AG09309 (cell line): ENCODE measurements at places on chromosomes 16 and 17.

DNA sequence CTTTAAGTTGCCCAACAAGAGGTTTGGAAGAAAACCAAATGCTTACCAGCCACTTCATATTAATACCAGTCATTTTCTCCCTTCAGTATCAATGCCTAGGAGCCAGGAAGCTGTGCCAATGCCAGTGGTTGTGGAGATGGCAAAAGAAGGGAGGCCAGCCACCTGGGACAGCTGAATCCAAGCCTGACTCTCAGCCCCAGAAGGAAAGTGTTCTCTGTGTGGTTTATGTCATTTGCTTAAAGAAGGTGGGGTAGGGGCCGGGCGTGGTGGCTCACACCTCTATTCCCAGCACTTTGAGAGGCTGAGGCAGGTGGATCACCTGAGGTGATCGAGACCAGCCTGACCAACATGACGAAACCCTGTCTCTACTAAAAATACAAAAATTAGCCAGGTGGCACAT lies 13.4 kb downstream of the C17orf78 start:
- no peak for DNase-seq

GRCh38 chr16:23941963-23942564 lies 106.3 kb downstream of the PRKCB start:
- DNase-seq, result no peak

DNA sequence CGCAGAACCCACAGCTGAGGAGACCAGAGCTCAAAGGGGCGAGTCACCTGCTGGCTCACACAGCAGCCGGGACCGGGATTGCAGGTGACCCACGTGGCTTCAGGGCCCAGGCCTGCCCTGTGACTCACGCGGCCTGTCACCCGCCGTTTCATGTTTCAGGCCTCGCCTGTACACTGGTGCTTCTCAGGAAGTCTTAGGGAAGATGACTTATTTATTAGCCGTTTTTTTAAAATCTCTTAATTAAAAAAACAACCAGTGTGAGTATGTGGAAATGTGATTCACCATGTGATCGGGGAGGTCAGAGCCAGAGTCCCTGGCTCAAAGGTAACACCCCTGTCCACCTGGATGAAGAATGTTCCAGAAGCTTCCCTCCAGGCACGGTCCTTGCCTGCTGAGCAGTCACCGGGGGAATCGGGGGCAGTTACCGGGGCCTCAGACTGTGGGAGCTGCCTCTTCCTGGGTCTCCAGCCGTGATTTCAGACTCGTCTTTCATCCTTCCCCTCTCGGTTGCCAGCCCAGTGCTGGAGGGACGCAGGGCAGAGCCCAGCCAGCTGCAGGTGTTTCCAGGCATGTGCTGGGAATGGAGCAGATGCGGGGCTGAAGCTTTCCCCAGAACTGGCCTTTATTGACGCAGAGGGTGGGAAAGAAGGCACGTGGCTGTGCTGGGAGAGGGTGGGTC lies 49.3 kb downstream of the CMIP start:
- no peak for DNase-seq

DNA sequence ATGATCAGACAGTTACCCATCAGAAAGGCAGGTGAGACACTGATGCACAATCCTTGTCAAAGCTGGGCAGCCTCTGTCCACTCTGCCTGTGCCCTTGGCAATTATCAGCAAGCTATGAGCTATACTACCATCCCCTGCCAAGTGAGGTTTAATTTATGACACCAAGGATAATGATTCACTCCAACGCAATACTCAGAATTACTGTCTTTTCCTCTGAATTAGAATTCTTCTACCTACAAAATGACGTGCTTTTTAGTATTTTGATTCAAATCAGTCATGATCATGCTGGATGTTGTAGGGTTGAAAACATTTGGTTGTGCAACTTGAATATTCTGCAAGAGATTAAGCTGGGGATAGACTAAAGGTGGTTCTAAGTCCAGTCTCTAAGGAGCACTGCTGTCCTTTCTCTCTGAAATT lies 116.8 kb upstream of the SOX9 start:
- no peak for DNase-seq

DNA sequence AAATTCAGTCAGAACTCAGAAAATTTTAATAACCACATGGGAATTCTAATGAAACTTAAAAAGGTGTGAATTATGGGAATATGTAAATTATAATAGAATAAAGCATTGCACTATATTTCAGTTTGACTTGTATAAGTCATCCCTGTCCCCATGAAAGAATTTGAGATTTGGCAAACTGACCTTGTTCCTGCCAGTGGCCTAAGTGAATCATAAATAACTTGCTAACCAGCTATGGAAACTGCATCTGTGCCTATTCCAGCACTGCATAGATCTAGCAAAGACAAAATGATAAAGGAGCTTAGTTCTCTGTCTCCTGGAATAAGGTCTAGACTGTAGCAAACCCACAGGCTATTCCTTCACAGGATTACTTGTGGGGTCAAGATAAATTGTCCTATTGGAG lies 106.8 kb upstream of the NOG start:
- no peak for DNase-seq

DNA sequence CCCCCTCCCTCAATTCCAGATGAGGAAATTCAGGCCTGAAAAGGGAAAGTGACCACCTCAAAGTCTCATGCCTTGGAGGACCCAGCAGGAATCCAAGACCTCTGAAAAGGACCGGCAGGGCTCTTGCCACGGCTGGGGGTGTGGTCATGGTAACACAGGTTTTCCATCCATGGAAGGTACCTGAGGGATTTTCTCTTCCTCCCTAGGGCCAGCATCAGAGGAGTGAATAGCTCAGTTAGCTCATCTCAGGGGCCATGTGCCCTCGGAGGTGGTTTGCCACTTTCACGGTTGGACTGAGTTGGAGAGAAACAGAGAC lies 1.3 kb downstream of the CIITA start:
- no peak for DNase-seq

DNA sequence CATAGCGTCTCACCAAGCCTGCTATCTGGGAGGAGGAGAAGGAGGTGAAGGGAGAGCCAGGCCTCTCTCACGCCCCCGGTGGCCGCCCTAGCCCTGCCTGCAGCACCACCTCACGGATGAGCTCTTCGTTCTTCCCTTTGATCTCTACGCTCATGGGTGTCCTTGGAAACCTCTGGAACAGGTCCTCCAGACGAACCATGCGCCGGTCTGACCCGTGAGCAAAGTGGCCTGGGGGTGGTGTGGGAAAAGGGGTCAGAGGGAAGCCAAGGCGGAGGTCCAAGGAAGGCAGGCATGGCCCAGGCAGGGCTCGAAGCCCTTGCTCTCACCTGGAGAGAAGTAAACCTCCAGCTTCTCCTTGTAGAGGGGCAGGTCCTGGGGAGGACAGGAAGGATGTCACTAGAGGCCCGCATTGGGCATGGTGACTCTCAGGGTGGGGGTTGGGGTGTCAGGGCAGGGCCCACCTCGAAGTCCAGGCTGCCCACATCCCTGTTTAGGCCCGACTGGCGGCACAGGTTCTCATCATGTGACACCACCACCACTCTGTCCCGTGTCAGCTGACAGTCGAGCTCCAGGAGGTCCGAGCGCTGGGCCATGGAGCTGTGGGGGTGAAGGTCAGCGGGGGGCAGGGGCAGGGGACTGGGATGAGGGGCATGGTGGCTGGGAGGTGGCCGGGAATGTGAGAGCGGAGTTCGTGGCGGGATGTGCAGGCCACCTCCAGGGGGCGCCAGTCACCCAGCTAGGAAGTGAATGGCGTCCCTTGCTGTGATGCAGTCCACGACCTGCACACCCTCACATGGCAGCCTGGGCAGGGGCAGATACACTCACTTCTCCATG lies 923 bp downstream of the GDPD3 start:
- no peak for DNase-seq

DNA sequence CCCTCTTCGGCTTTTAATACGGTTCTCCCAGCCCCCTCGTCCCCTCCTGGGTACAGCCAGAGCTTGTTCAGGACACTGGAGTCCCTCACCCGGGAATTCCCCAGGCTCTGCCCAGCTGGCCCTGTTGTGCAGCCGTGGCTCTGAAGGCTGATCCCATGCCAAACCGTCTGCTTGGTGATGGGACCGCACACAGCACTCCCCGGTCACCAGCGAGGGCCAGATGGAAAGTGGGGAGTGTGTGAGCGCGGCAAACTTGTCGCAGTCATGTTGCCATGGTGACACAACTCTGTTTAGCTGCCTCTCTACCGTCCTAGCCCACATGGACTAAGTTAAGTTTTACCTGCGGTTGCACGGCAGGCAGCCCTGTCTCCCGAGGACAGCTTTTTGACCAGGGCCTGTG lies 107.9 kb downstream of the RAP1GAP2 start:
- no peak for DNase-seq

DNA sequence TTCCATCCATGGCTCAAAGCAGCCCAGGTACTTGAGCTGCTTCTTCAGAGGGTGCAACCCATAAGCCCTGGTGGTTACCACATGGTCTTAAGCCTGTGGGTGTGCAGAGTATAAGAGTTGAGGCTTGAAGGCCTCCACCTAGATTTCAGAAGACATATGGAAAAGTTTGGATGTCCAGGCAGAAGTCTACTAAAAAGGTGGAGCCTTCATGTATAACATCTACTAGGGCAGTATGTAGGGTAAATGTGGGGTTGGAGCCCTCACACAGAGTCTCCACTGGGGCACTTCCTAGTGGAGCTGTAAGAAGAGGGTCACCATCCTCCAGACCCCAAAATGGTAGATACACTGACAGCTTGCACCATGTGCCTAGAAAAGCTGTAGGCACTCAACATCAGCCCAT lies 120.9 kb downstream of the HS3ST3A1 start:
- no peak for DNase-seq

DNA sequence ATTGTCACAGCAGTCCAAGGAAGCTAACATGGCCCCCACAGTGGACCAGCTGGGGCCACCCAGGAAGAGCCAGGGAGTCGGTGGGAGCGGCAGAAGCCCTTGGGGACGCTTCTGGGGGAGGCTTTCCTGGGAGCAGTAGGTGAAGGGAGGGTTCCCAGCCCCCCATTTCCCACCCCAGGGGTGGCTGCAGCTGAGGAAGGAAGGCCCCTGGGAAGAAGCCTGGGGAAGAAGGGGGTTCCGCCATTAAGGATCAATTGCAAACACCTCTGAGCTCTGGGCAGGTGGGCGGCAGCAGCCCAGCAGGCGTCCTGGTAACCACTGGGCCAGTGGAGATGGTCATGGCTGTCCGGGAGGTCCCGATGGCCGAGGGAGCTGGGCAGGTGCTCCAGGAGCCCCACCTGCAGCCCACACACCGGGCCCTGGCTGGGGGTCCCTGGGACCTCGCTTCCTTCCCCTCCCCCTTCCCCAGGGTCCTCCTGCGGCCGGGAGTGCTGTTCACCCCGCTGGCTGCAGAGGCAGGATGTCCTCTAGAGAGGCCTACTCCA lies 592 bp upstream of the PERCC1 start:
- DNase-seq, result no peak

DNA sequence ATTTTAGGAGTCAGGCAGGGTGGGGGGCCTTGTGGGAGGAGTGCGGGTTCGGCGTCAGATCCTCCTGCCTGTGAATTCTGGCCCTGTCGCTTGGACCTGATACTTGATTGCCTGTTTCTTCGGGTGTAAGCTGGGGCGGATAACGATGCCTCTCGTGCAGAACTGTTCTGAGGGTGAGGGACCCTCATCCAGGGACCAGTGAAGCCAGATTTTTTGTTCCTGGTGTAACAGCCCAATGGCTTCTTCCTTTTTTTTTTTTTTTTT lies 1.3 kb downstream of the TBCD start:
- DNase-seq, result no peak

DNA sequence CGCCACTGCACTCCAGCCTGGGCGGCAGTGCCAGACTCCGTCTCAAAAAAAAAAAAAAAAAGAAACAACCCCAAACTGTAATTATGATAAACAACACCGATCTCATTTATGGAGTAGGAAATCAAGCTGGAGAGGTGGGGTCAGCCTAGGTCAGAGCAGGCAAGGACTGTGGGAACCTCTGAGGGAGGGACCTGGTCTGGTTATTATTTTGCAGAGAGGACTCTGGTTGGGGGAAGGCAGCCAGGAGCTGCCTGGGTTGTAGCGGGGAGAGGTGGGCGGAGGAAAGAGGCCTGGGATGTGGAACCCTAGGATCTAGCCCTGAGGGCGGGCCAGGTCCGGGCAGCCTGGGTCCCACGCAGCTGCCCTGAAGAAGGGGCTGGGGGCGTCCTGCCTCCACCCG lies 10.9 kb upstream of the HS3ST6 start:
- no peak for DNase-seq

DNA sequence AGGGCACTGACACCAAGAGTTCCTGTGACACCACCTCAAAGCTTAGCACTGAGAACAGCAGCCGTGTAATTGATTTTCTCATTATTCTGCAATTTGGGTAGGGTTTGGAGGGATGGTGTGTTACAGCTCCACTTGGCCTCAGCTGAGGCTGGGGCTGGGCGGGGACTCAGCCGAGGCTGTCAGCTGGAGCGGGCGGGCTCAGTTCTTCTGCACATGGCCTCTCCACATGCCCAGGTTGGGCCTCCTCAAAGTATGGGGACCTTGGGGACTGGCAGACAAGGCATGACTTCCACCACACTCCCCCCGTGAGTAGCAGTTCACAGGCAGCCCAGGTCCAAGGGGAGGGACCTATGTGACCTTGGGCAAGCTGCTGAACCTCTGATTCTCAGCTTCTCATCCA lies 171.5 kb downstream of the IRF8 start:
- no peak for DNase-seq

DNA sequence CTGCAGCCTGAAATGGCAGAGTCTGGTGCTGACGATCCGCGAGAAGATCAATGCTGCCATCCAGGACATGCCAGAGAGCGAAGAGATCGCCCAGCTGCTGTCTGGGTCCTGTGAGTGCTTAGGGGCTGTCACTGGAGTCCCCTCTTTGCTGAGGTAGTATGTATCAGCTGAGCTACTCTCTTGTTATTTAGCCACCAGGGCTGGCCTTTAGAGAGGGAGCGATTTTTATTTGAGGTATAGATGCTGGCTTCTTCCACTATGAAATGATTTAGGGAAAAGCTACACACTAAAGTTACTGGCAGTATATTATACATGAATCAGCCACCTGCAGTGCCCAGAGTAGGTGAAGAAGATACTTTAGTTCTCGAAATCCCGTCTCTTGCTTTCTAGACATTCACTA lies 2.6 kb downstream of the CDK5RAP3 start:
- DNase-seq, result no peak
